Mucosa of descending colon (tissue), 3 donors: ENCODE measurements at places on chromosomes 3 and 15. TPM values are rescaled to one million over a fixed set of nuclear protein-coding genes. Genes with fewer than 3 reads are reported as not detected.

The RLBP1 gene
- total RNA-seq = not detected

The PLA2G4F gene
- total RNA-seq = 41.2 TPM

The TAGLN3 gene
- total RNA-seq = 0.49 TPM

The CNTN6 gene
- total RNA-seq = not detected

The TMEM212 gene
- not detected for total RNA-seq

The ZNF197 gene
- total RNA-seq = 14.5 TPM

The P2RY12 gene
- total RNA-seq = 3.4 TPM

The MOBP gene
- 0.44 TPM for total RNA-seq

The SPATA12 gene
- total RNA-seq = not detected

The ZNF385D gene
- 2.8 TPM for total RNA-seq

The PLA2G4B gene
- total RNA-seq = 6.4 TPM

The GOLGA6L2 gene
- total RNA-seq = not detected

The B3GNT5 gene
- total RNA-seq = 80.1 TPM

The CEP97 gene
- total RNA-seq = 4.3 TPM

The IL5RA gene
- total RNA-seq = 0.57 TPM

The XCR1 gene
- total RNA-seq = 0.13 TPM

The GOLGA8B gene
- 75.3 TPM for total RNA-seq

The EPB42 gene
- total RNA-seq = not detected

The CTXN2 gene
- total RNA-seq = 0.16 TPM
